ENCODE measurements at places on chromosomes 7 and 10.

GRCh38 chr7:125255810-125256209, 326.2 kb upstream of the POT1 start:
- DNase-seq, result no peak

- no peak for DNase-seq
Observed at GRCh38 chr7:94324380-94325121, 70.1 kb upstream of the COL1A2 start.

DNA sequence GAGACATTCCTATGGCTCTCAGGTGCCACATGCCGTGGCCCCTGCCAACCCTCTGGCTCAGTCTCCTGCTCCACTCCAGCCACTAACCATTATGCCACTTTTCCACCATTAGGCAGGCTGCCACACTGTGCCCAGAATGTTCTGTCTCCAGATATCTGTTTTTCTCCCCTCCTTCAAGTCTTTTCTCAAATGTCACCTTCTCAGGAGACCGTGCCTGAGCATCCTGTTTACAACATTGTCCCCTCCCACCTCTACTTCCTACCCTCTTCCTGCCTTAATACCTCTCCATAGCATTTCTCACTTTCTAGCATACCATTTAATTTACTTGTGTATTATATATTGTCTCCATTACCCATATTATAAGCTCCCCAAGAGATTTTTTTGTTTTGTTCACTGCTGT, 162.5 kb upstream of the LYZL2 start:
- DNase-seq, result peak; percentile 46

GRCh38 chr7:100563100-100563564, 10.6 kb downstream of the SAP25 start:
- no peak for DNase-seq

DNA sequence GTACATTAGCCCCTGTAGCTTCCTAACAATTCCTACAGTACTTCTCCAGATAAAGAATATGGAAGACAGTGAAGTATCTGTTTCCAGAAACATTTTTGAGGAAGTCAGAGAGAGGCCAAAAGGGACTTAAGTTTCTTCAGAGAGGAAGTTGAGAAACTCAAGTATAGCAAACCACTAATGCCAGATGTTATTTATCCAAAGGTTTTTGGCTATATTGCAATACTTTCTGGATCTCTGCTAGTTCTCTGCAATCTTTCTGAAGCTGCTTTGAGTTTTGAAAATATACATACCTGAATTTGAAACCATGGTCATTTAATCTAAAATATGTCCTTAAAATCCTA, 64.7 kb downstream of the BICC1 start:
- no peak for DNase-seq

DNA sequence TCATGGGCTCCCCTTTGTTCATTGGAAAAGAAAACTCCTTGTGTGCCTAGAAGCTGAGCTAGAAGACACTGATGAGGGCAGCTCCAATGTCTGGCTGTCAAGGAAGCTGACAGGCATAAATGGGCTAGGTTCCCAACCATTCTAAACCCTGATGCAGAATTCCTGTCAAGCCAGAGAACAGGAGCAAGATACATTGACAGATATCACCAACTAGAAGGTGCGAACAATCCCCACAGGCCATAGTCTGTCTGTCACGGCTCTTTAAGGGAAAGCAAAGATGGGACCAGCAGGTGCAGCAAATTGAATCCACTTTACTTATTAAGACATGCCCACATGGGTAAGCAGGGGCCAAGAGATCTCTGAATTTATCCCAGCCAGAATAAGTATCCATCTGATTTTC, 617.9 kb upstream of the POT1 start:
- no peak for DNase-seq

DNA sequence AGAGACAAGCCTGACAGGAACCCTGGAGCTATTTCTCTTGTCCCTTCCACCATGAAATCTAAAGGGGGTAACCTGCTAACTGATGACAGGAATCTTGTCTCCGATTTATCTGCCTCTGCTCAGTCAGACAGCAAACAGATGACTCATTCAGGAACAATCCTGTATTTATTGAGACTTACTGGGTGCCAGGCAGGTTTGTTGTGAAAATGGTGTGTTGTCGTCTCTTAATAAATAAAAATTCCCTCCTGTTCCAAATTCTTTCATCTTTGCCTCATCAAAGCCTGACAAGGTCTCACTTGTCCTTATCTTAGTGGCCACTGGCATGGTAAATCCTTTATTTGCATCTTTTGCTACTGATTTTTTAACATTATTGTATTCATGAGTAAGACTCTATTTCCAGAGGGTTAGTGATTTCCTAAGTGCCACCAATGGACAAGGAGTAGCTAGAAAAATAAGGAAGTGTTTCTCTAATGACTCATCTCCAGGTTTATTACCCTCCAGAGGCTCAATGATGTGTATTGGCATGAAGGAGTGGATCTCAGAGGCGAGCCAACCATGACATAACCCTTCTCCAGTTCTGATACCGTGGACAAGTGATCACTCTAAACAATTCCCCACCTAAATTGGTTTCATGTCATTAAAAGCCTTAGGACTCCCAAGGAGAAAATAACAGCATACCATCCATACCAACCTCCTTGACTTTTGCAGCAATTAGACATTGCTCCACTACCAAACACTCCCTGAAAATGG, 724.0 kb downstream of the GRID1 start:
- DNase-seq, result no peak

DNA sequence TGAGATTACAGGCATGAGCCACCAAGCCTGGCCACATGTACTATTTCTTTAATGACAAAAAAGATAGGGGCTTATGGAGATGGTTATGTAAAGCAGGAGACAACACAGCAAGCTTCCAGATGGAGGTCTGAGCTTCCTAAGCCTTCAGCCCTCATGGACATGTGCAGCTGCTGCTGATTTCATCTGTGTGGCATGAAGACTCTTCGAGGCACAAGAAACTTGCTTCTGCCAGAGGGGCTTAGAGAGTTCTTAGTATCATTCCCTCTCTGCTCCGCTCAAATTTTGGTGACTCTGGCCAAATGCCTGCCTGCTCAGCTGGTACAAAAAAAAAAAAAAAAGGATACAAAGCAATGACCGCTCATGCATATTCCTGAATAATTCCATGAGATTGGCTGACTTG, 552.5 kb downstream of the TYW1 start:
- no peak for DNase-seq

- DNase-seq, result peak; percentile 59
Observed at GRCh38 chr7:116180302-116180701, 30.0 kb upstream of the TES start.

- no peak for DNase-seq
Observed at GRCh38 chr10:58731276-58731675, 218.6 kb downstream of the BICC1 start.

DNA sequence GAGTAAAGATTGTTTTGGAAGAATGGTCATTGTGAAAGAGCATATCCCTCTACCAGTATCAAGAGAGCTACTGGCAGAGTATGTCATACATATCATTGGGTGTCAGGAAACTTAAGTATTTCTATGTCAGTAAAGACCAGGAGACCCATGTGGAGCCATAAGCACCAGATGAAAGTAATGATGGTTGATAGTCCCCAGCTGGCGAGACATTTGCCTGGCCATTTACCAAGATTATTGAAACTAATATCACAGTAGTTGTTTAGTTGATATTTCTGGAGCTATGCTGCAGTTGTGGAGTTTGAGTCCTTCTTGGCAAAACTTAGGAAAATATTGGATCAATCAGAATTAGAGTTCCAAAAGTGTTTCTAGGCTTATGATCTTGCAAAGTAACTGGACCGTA, 114.8 kb downstream of the SNX10 start:
- no peak for DNase-seq

- no peak for DNase-seq
Observed at GRCh38 chr7:95599069-95599468, 2.8 kb upstream of the PDK4 start.

DNA sequence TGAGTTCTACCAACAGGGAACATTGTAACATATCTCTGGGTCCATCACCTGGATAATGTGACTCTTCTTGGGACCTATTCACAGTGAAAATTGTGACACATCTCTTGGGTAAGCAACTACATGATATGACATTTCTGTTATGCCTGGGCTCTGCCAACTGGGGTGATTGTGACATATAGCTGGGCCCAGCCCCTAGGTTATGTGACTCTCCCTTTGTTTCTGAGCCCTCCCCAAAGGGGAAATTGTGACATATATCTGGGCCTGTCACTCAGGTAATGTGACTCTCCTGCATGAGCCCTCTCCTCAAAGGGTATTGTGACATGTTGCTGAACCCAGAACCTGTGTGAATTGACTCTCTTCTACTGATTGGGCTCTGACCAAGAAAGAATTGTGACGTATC, 22.4 kb upstream of the ZNF107 start:
- DNase-seq, result no peak

DNA sequence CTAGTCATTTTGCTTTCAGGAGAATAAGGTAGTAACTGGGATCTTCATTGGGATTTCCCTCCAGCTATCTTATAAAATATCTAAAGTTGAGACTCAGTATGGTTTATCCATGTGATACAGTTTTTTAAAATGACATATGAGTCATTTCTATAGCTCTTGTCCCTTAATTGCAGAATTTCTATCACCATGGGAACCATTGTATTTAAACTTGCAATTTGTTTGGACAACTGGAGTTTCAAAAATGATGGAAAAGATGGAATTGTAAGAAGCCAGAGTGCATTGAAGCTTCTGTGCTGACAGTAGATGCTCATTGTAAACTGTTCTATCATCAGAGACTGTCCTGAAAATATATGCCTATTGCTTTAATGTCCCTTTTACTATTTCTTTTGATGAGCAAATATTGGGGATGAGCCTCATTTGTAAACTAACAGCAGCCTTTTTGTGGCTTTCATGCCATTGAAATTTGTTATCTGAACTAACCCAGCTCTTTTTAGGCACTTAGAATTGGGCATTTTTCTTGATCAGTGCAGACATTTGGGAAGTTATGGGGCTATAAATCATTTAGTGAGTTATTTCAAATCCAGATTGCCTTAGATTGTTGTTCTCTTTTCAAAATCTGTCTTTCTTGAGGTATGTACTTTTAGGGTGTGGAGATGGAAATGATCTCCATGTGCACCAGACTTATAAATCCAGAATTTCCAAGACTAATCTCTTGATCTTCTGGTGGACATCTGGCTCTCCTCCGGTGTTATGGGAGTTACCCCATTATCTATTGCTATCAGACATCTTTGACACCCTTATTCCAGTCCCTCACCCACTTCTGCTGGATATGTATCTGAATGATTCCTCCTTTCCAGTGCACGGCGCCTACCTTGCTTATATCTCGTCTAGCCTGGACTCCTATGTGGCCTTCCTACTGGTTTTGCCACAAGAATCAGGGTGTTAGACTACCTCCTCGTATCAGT, 159.0 kb downstream of the SND1 start:
- DNase-seq, result no peak

DNA sequence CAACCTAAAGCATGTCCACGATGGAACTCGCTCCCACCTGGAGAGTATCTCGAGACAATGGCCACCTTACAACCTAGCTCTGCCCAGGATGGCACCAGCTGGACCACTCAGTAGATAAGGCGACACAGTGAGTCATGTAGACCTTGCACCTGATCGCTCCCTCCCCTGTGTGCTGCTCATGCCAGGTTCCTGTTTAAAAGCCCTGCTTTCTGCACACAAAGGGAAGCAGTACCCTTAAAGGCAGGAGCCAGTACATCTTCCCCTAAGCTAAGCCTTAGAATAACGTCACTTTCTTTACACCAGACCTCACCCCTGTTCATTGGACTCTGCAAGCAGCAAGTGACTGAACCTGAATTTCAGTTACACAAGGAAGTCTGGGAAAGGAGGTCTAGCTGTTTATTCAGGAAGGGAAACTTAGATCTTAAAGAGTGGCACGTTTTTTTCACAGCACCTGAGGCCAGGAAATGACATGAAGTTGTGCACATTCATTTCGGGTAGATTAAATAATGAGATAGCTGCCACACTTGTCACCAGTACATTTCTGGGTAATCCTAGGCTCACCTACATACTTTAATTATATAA, 117.9 kb downstream of the MTPAP start:
- no peak for DNase-seq

GRCh38 chr10:29245476-29245875, 43.4 kb upstream of the LYZL1 start:
- DNase-seq, result no peak

GRCh38 chr10:84329196-84329611, 815 bp downstream of the CCSER2 start:
- DNase-seq, result peak; percentile 44

DNA sequence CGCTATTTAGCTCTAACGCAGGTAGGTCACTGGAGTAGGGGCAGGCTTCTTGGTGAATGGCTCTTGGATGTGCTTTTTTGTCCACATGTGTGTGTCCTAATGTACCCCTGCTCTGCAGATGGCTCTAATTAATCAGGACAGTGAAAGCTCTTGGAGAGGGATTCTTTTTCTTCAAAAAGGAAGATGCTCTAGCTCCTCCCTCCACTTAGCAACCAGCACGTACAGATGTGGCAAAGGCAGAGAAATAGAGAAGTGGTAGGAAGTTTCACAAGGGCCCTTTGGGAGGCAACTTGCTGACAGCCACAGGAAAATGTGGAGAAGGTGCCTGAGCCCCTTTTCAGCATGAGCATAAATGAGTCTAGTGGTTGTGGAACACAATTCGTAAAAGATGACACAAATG, 221.7 kb downstream of the PLXNA4 start:
- no peak for DNase-seq

- DNase-seq, result no peak
Observed at GRCh38 chr7:111199643-111200042, 108.7 kb downstream of the LRRN3 start.

DNA sequence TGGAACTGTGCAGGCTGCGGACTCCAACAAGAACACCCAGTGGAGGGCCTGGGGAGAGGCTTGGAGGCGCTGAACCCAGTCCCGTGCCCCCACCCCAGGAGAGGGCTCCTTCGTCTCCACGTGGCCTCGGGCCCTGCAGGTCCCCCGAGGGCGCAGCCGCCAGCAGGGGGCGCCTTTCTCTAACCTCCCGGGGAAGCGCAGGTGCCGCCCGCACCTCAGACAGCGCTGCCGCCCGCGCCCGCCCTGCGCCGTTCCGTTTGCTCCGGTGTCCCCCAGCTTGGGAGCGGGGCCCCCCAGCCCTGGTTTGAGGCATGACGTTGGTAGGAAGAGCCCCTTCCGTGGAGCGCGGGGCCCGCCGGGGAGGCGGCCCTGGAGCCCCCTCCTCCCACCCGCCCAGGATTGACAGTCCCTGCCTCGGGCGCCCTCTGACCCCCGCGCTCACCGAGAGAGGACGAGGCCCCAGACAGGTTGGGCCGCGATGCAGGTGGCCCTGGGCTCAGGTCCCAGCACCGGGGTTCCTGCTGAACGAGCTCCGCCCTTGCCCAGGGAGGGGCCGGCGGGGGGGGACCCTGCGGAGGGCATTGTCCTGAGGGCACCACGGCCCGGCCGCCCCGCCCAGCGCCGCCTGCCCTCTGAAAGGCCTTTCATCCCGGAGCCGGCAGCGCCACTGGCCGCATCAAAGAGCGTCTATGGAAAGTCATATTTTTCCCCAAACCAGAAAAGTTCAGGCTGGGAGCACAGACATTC, 42.8 kb downstream of the FOXL3 start:
- DNase-seq, result peak; percentile 93

GRCh38 chr10:17989908-17990767, 38.4 kb downstream of the SLC39A12 start:
- no peak for DNase-seq

GRCh38 chr7:44630792-44631457, 24.5 kb downstream of the OGDH start:
- DNase-seq, result no peak

- DNase-seq, result no peak
Observed at GRCh38 chr10:26455567-26456315, 17.6 kb downstream of the APBB1IP start.

GRCh38 chr10:71547312-71547711, 150.6 kb downstream of the CDH23 start:
- no peak for DNase-seq
